T-helper 2 cell treated with Interferon-gamma antibody and Interleukin-4, amounts not matched to agents 100 ng/mL and 5 ng/mL, for 36 hours (primary cell): ENCODE measurements at places on chromosomes 7 and 10. TPM values are rescaled to one million over a fixed set of nuclear protein-coding genes. Genes with fewer than 3 reads are reported as not detected.

NANOS1 gene
- 0.20 and 0.34 TPM in 2 replicates for total RNA-seq

FAM200A gene
- 5.2 and 5.7 TPM in 2 replicates for total RNA-seq

NRAP gene
- not detected in 2 replicates for total RNA-seq

ASB10 gene
- not detected in 2 replicates for total RNA-seq

SFXN2 gene
- total RNA-seq: 28.6 and 30.9 TPM in 2 replicates

GPR15LG gene
- not detected in 2 replicates for total RNA-seq

NUTM2E gene
- total RNA-seq: 0.11 TPM in 1 of 2 replicates, not detected in the other

ARHGAP22 gene
- 0.34 TPM in 1 of 2 replicates, not detected in the other for total RNA-seq

PRSS37 gene
- total RNA-seq: not detected in 2 replicates

SLC13A4 gene
- not detected in 2 replicates for total RNA-seq

LRRC17 gene
- total RNA-seq: 0.16 and 0.18 TPM in 2 replicates

CAV2 gene
- total RNA-seq: not detected in 2 replicates

ITPRID1 gene
- not detected in 2 replicates for total RNA-seq

TMEM130 gene
- total RNA-seq: not detected in 2 replicates

KCND2 gene
- not detected in 2 replicates for total RNA-seq

ANKRD2 gene
- 0.36 and 0.52 TPM in 2 replicates for total RNA-seq

SMKR1 gene
- total RNA-seq: 7.6 and 7.8 TPM in 2 replicates

MMRN2 gene
- not detected in 2 replicates for total RNA-seq

GIMAP8 gene
- 27.8 and 28.3 TPM in 2 replicates for total RNA-seq

ATG9B gene
- 9.6 and 10.3 TPM in 2 replicates for total RNA-seq

CAV1 gene
- total RNA-seq: not detected in 2 replicates

PCLO gene
- not detected in 2 replicates for total RNA-seq

CNPY1 gene
- total RNA-seq: not detected in 2 replicates

EBLN1 gene
- not detected in 2 replicates for total RNA-seq

PON1 gene
- total RNA-seq: not detected in 2 replicates

EN2 gene
- not detected in 2 replicates for total RNA-seq

UNC5B gene
- not detected in 2 replicates for total RNA-seq

CLIP2 gene
- total RNA-seq: 1.0 and 1.3 TPM in 2 replicates

ZNF138 gene
- 8.9 and 10.1 TPM in 2 replicates for total RNA-seq

NT5C2 gene
- total RNA-seq: 71.7 and 77.0 TPM in 2 replicates

GNAT3 gene
- not detected in 2 replicates for total RNA-seq

EXOSC1 gene
- 53.9 and 55.1 TPM in 2 replicates for total RNA-seq

SFTPA1 gene
- total RNA-seq: not detected in 2 replicates

UBE2D4 gene
- 10.3 and 11.7 TPM in 2 replicates for total RNA-seq

TMEM229A gene
- not detected in 2 replicates for total RNA-seq

CALCR gene
- not detected in 2 replicates for total RNA-seq

UBE2D1 gene
- total RNA-seq: 12.8 and 14.4 TPM in 2 replicates

CASP2 gene
- 118 and 124 TPM in 2 replicates for total RNA-seq

OR13A1 gene
- total RNA-seq: not detected in 2 replicates

PLAC9 gene
- not detected in 2 replicates for total RNA-seq

NKX2-3 gene
- not detected in 2 replicates for total RNA-seq

GIMAP2 gene
- total RNA-seq: 75.9 and 79.2 TPM in 2 replicates

RBP3 gene
- not detected in 2 replicates for total RNA-seq

RPEL1 gene
- not detected in 2 replicates for total RNA-seq

SH2D4B gene
- 0.07 and 0.14 TPM in 2 replicates for total RNA-seq

DAGLB gene
- 17.5 and 19.3 TPM in 2 replicates for total RNA-seq

TLX1 gene
- not detected in 2 replicates for total RNA-seq

DYNC1I1 gene
- not detected in 2 replicates for total RNA-seq

ZNF789 gene
- 29.5 and 31.0 TPM in 2 replicates for total RNA-seq

VAX1 gene
- total RNA-seq: not detected in 2 replicates

TAC1 gene
- not detected in 2 replicates for total RNA-seq

PNLIPRP2 gene
- not detected in 2 replicates for total RNA-seq

TET1 gene
- total RNA-seq: 2.3 and 2.7 TPM in 2 replicates

C10orf95 gene
- total RNA-seq: 0.18 and 0.30 TPM in 2 replicates

SHOC2 gene
- total RNA-seq: 42.9 and 43.9 TPM in 2 replicates

NPTX2 gene
- total RNA-seq: 0.18 TPM in 1 of 2 replicates, not detected in the other
